ENCODE measurements at places on chromosomes 6 and 20. TPM values are rescaled to one million over a fixed set of nuclear protein-coding genes. Genes with fewer than 3 reads are reported as not detected.

- peak; percentile 39 for DNase-seq
These were observed 5.6 kb upstream of the ZNF831 start for GRCh38 chr20:59157961-59158541.

DNA sequence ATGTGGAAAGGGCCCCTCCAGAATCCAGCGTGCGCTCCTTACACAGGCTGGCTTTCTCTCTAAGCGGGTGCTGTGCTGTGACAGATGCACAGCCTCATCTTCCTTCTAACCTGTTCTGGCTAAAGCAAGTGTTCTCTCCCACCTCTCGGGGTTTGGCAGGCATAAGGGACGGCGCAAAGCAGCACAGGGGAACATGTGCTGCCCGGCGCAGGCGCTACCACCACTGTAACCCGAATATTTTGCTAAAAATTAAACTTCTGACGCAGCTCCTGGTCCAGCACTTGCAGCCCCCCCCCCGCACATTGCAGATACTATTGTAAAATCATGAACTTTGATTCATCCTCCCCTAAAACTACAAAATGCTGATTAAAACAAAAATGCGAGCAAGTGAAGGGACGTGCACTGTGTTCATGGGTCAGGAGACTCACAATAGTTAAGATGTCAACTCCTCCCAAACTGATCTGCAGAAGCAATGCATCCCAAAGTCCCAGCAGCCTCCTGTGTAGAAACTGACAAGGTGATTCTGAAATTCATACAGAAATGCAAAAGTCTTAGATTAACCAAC lies 43.0 kb downstream of the TAF4 start:
- DNase-seq = no peak

BICRAL gene
- total RNA-seq = 22.9 TPM

- DNase-seq = no peak
These were observed 414.0 kb downstream of the MAFB start for GRCh38 chr20:40274912-40275533.

DNA sequence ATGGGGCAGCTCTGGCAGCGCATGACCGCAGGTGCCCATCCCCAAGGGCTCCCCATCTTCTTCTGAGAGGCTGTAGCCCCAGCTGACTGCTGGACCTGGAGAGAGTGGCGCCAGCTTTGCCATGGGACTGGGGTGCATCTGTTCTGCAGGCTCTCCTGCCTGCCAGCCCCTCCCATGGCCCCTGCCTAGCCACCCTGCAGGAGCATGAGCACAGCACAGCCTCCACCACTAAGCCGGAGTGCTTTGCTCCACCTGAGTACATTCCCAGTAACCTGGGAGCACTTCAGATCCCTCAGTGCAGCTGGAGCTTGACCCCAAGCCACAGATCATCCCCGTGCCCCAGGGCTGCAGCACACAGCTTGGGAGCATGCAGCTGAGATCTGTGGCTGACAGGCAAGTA lies 16.0 kb downstream of the DEFB125 start:
- DNase-seq = no peak

- DNase-seq = no peak
These were observed 532.0 kb downstream of the BCKDHB start for GRCh38 chr6:80638213-80639055.

DNA sequence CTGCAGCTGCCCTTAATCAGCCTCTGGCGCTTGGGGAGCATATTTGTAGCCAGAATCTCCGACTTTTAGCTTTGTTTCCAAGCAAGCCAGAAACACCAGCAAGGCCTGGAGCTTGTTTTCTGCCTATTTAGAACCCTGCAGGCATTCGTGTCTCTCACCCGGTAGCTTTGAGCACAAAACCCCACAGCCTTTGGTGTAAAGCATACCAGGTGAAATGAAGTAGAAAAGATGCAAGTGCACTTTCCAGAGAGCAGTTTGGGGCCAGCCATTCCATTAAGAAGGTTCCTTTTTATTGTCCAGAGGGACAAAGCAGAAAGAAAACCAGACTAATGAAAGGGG lies 736 bp downstream of the FAM217B start:
- no peak for DNase-seq

DNA sequence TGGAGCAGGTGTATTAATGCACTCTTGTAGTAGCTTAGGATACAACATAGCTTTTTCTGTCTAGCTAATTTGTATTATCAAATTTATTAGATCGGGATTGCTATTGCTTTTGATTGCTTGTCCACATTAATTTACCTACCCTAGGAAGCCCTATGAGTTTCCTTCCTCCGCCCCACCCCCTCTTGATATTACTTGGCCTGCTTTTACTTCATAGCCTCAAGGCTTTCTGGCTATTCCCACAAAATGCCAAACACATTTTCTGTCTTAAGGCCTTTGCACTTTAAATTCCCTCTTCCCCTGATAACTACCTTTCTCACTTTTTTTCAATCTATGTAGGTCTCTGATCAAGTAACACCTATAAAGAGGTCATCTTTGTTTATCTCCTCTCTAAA lies 99.1 kb upstream of the PRSS16 start:
- DNase-seq = no peak

ZBP1 gene
- total RNA-seq = 22.9 TPM

GSTA2 gene
- total RNA-seq = not detected

GRCh38 chr6:95175927-95176675 lies 401.2 kb upstream of the MANEA start:
- DNase-seq = no peak

DNA sequence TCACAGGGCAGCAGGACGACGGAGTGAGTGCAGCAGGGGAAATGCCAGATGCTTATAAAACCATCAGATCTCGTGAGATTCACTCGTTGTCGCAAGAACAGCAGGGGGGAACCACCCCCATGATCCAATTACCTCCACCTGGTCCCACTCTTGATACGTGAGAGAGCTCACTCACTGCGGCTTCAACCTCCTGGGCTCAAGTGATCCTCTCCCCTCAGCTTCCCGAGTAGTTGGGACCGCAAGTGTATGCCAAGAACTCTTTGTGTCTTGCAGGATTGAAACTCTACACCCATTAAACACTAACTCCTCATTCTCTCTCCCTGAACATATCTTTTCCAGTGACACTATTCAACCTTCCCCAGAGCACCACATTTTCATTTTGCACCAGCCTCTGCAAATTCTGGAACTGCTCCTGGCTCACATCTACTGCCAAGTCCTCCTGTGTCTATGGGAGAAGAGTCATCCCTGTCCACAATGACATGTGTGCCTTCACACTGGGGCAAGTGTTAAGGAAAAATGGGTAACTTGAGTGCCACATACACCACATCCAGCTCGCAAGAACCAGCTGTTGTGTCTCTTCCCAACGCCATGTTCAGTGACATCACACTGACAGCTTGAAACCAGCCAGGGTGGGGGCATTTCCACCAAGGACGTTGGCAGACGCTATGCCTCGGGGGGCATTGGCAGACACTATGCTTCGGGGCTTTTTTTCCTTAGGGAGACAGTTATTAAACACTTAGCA lies 14.7 kb upstream of the TAF4 start:
- DNase-seq = no peak

CCN5 gene
- total RNA-seq = not detected
